ENCODE measurements at places on chromosomes 6 and 20. TPM values are rescaled to one million over a fixed set of nuclear protein-coding genes. Genes with fewer than 3 reads are reported as not detected.

- H3K27ac ChIP-seq: no peak overlapping the region
- H3K4me1 ChIP-seq: no peaks in the 10 kb centered on the region
- H3K36me3 ChIP-seq: no peaks in the 10 kb centered on the region
- DNase-seq: no peak
- H3K27me3 ChIP-seq: no peaks in the 10 kb centered on the region
- no peak overlapping the region for H3K4me3 ChIP-seq
Observed at GRCh38 chr6:36797653-36798052, 41.6 kb downstream of the CPNE5 start.

HLA-DRB5 gene
- 91.1 TPM for total RNA-seq

- H3K27me3 ChIP-seq: no peaks in the 10 kb centered on the region
- DNase-seq: peak; percentile 31
- no peak overlapping the region for H3K4me3 ChIP-seq
- no peaks in the 10 kb centered on the region for H3K4me1 ChIP-seq
- H3K27ac ChIP-seq: no peak overlapping the region
Observed at GRCh38 chr6:43992126-43992663, 135.1 kb downstream of the MRPL14 start.

HTR1E gene
- not detected for total RNA-seq

GRCh38 chr20:49710971-49711666 lies 2.6 kb downstream of the B4GALT5 start:
- no peaks in the 10 kb centered on the region for H3K36me3 ChIP-seq
- no peak for DNase-seq
- no peaks in the 10 kb centered on the region for H3K27me3 ChIP-seq
- no peak overlapping the region for H3K4me3 ChIP-seq
- no peak overlapping the region for H3K27ac ChIP-seq
- no peaks in the 10 kb centered on the region for H3K4me1 ChIP-seq

AVP gene
- total RNA-seq: not detected

DNA sequence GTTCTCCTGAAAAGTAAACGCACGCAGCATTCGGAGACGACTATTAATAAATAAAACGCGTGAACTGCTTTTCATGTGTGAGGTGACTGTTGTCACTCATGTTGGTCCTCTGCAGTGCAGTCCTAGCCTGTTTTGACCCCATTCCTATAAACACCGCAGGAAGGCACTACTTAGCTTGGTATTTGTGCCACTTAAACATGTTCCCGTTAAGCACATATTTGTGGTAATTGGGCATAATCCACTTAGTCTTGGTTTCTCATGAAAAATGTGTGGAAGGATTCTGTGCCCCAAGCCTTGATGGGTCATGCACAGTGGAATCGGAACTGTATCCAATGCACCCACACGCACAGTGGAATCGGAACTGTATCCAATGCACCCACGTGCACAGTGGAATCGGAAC lies 313.9 kb downstream of the THBS2 start:
- H3K27me3 ChIP-seq: no peaks in the 10 kb centered on the region
- no peak overlapping the region for H3K27ac ChIP-seq
- no peak overlapping the region for H3K4me3 ChIP-seq
- H3K36me3 ChIP-seq: no peaks in the 10 kb centered on the region

- H3K27ac ChIP-seq: no peak overlapping the region
- DNase-seq: no peak
- H3K27me3 ChIP-seq: peaks cover 4% of the 10 kb centered on the region
- no peak overlapping the region for H3K4me3 ChIP-seq
Observed at GRCh38 chr6:100452998-100453397, 11.7 kb downstream of the SIM1 start.

GRCh38 chr6:73314577-73315492 lies 39.2 kb downstream of the DPPA5 start:
- DNase-seq: no peak
- no peaks in the 10 kb centered on the region for H3K36me3 ChIP-seq
- no peak overlapping the region for H3K27ac ChIP-seq
- H3K27me3 ChIP-seq: no peaks in the 10 kb centered on the region
- no peaks in the 10 kb centered on the region for H3K4me1 ChIP-seq
- H3K4me3 ChIP-seq: no peak overlapping the region

GINS1 gene
- 1.5 TPM for total RNA-seq

DNA sequence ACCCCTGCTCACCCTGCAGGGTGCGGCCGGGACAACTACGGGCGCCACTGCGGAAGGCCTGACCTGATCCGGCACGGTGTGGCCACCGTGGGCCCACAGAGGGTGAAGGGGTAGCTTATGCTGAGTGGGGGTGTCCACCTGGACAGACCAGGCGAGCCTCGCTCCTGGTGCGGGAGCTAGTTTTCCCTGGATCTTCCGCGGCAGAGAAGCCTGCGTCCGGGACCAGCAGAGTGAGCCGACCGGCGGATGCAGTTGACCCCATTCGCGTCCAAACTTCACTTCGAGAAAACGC lies 38.2 kb downstream of the NCR2 start:
- H3K36me3 ChIP-seq: no peaks in the 10 kb centered on the region
- no peaks in the 10 kb centered on the region for H3K27me3 ChIP-seq
- H3K4me1 ChIP-seq: no peaks in the 10 kb centered on the region
- no peak overlapping the region for H3K4me3 ChIP-seq
- no peak for DNase-seq

DNA sequence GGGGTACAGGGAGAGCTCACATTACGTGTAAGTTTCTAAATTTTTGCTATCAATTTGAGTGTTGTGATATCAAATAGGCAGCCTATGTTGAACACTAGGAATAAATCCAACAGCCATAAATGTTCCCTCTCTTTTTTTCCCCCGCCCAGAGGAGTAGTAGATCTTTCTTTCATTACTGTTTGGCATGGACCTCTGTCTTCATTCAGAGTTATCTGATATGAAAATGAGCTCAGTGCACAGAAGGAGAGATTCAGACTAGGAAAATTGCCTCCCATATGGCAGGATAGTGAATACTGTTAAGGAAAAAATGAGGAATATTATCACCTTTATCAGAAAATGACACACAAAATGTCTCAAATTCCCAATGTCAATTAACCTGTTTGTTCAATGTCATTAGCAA lies 110.0 kb upstream of the EYS start:
- H3K27me3 ChIP-seq: no peaks in the 10 kb centered on the region
- no peak for DNase-seq
- H3K36me3 ChIP-seq: no peaks in the 10 kb centered on the region
- H3K4me1 ChIP-seq: peaks cover 2% of the 10 kb centered on the region

DNA sequence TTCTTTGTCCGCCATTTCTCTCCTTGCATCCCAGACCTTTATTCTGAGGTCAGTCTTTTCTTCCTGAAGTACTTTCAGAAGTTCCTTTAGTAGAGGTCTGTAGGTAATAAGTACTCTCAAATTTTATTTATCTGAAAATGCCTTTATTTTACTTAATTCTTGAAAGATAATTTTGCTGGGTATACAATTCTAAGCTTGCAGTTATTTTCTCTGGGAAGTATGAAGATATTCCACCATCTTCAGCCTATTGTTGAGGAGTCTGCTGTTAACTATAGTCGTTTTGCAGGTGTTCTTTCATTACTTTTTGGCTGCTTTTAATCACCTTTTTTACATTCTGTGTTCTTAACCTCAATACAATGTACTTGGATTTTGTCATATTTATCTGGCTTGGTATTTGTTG lies 13.5 kb upstream of the FNDC1 start:
- no peak overlapping the region for H3K4me3 ChIP-seq
- H3K27ac ChIP-seq: no peak overlapping the region
- DNase-seq: no peak
- H3K4me1 ChIP-seq: no peaks in the 10 kb centered on the region
- no peaks in the 10 kb centered on the region for H3K36me3 ChIP-seq

CPNE5 gene
- total RNA-seq: 13.1 TPM

KIAA1755 gene
- total RNA-seq: 46.4 TPM

DNA sequence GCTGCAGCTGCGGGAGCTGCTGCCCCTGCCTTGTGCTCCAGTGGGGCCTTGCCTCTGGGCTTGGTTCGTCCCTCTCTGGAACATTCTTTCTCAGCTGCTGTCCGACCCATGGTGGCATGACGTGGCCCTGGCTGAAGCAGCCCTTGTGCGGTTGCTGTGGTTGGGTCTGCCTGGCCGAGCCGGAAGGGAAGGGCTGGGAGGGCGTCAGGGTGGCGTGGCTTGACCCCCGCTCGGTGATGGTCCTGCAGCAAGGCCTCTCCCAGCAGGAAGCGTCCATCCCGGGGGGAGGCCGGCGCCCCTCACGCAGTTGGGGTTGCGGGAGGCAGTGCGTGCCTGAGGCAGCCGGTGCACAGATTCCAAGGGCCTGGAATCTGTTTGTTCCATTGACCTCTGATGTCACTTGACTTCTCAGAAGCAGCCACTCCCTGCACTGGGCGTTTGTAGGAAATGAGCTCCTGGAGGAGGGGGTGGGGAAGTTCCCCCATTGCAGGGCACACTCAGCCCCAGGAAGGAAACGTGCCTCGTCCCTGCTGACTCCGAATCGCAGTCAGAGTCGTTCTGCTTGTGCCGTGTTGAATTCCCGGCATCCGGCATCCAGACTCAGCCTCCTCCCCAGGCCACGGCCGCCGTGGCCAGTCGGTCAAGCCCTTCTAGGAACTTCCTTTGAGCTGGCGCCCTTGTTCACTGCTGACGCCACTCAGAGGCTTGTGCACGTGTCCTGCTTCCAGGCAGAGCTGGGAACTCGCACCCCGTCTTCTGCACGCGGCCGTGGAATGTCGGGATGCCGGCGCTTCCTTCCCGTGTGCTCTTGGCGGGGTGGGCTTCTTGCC lies 9.7 kb upstream of the TNFRSF6B start:
- H3K36me3 ChIP-seq: no peaks in the 10 kb centered on the region
- no peaks in the 10 kb centered on the region for H3K4me1 ChIP-seq
- peak; percentile 88 for DNase-seq
- no peaks in the 10 kb centered on the region for H3K27me3 ChIP-seq
- H3K4me3 ChIP-seq: no peak overlapping the region

GRCh38 chr6:164346631-164347030 lies 932.1 kb downstream of the QKI start:
- no peak overlapping the region for H3K27ac ChIP-seq
- no peaks in the 10 kb centered on the region for H3K36me3 ChIP-seq
- no peaks in the 10 kb centered on the region for H3K4me1 ChIP-seq
- DNase-seq: no peak
- no peak overlapping the region for H3K4me3 ChIP-seq

DNA sequence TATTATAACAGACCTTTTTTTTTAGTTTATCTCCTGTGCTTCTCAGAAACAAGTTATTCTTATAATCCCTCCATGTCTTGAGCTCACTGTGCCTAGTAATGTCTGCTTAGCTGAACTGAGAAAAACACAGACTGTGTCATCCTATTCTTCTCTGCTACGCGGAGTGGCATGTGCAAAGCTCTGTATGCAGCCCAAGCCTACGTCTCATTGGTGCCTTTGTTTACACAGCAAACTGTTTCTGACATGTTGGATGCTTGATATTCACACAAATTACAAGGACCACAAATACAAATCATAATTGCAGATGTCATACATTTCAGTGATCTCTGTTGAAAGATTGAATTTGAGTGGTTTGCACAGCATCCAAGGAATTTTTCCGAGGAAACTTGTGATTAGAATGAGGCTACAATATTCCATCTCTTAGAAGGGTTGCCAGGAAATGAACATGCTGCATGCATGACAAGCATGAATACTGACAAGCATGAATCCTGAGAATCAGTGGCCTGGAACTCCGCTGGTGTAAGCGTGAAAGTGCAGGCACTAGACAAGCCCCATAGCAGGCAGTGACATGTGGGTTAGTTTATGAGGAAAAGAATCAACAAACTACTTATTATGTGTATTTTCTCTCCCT lies 128.4 kb upstream of the SGK1 start:
- no peak overlapping the region for H3K4me3 ChIP-seq
- no peak for DNase-seq

MRAP2 gene
- 65.1 TPM for total RNA-seq

DNA sequence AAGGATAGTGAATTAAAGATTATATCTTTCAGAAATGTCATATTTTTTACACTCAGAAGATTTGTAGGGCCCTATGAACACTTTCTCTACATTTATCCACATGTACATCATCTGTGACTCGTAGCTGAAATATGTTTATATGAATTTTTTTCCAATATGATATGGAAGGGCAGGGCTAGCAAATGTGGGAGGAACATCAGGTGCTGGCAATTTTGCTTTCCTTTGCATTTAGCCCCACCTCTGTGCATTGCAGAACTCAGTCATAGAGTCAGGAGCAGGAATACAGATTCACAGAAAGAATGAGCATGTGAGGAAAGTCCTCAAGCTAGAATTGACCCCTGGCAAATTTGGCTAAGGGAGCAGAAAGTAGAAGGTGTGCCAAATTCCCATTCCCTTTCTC lies 129.9 kb downstream of the CRYBG1 start:
- no peaks in the 10 kb centered on the region for H3K36me3 ChIP-seq
- no peak for DNase-seq
- no peak overlapping the region for H3K27ac ChIP-seq

DNA sequence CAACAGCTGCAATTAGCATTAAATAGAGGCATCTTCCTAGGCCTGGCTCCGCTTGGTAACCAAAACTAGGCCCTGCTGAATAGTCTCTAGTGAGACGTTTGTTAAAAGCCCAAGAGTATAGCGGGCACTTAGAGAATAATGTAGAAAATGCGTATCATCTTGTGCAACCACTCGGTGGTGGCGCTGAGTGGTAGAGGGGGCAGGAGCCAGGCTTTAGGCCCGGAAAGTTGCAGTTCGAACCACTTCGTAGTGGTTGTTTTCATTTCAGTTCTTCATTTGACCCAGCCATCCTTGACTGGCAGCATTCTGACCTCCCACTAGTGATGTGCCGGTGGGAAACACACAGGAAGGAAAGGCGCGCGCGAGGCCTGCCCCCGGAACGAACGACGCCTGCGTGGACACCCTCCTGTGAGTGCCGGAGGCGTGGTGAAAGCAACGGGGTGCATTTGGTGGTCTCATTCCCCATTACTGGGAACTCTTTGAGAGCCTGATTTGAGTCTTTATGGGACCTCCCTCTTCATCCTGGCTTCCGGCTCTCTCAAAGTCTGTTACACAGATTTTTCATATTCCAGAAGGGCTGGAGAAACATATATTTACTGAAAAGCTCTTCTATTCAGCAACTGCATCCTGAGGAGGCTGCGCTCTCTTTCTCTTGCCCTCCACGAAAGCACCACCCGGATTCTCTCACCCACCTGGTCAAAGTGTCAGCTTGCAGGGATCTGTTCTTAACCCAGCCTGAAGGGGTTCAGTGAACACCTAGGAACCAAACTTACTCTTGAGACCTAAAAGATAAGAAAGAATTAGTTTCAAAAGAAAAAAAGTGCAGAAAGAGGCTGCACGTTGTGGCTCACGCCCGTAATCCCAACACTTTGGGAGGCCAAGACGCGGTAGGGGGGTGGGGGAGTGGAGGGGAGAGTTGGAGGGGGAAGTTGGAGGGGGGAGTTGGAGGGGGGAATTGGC lies 18.2 kb downstream of the GPX5 start:
- no peak overlapping the region for H3K27ac ChIP-seq
- H3K27me3 ChIP-seq: no peaks in the 10 kb centered on the region
- no peak overlapping the region for H3K4me3 ChIP-seq
- no peaks in the 10 kb centered on the region for H3K4me1 ChIP-seq
- no peaks in the 10 kb centered on the region for H3K36me3 ChIP-seq

EYS gene
- not detected for total RNA-seq

All from aorta (tissue), 5 donors.